Caudate nucleus (tissue), 63 donors: ENCODE measurements at places on chromosomes 12 and 14.

- DNase-seq, result no peak
Measured at GRCh38 chr12:49847161-49847560, 4.3 kb upstream of the BCDIN3D start.

DNA sequence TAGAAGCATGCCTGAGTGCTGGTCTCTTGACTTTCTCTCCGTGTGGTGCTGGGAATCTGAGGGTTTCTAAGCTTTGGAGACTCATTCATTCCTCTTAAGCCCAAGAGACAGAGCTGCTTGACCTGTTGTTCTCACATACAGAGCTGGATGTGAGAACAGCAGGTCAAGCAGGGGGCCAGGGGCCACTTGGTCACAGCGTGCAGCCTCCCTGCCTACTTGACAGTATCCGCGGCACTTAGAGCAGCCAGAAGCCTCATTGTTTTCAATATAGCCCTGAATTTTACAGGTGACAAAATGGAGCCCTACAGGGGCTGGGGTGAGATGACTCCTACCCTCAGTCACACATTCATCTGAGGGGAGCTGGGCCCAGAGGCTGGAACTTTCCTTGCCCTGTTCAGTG is 88.9 kb downstream of the ESRRB start:
- no peak for DNase-seq

GRCh38 chr12:77489331-77489970 is 341.2 kb upstream of the NAV3 start:
- no peak for DNase-seq

DNA sequence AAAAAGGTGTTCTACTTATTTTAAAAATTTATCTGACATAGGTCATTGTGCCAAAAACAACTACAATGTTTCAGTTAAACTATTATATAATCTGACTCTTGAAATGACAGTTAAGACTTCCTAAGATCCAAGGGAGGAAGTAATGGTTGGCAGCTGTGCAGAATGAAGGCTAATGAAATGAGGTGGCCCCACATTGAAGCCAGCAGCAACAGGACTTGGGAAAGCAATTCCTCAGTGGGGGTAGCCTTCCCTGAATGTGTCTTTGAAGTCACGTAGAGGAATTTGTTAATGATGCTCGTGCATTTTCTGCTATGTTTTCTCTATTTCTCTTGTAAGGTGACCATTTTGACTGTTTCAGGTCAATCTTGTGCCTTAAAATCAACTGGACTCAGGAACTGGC is 162.4 kb upstream of the DAAM1 start:
- DNase-seq, result no peak

DNA sequence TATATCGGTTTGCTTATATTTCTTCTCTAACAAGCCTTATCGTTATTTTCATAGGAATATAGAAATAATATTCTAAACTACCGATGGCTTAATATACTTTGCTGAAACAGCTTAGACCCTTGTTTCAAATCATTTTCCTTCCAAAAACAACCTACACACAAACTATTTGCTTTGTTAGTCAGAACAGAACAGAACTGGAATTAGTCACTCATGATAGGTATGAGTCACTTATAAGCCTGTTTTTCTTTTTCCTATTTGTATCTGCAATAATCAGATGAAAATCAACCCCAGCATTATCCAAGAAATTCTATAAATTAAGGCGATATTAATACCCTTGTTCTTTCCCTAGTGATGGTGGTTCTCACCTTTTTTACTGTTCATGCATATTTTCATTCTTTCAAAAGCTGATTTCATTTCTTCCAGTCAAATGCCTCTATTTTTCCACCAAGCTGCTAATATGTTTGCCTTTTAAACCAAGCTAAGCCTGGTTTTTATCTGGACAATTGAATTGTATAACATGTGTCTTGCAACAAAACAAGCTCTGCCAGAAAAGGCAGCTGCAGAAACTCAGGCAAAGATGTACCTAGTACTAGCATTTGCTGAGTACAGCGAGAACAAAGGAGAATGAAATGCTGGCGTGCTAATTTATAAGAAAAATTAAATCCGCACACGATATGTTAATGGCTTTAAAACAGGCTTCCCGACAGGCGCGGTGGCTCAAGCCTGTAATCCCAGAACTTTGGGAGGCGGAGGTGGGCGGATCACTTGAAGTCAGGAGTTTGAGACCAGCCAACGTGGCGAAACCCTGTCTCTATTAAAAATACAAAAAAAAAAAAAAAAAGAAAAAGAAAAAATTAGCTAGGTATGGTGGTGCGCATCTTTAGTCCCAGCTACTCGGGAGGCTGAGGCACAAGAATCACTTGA is 1418.2 kb downstream of the AACS start:
- DNase-seq, result no peak

- DNase-seq, result no peak
Measured at GRCh38 chr12:107080299-107080698, 13.1 kb downstream of the CRY1 start.

GRCh38 chr14:105490267-105490571 is 827 bp upstream of the TEDC1 start:
- no peak for DNase-seq

DNA sequence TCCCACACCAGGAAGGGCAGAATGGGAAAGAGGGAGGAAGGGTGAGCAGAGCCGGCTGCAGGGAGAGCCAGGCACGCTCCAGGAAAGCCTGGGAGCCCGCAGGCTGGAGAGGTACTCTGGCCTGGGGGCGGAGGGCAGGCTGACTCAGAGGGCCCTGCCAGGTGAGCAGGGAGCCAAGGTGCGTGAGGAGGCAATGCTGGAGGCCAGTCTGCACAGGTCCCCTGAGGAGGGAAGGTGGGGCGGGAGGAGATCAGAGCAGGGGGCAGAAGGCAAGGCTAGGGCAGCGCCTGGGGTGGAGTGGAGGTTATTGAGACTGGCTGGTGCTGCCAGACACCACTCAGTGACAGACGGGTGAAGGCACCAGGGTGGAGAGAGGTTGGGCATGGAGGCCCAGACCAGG is 385.0 kb downstream of the BCL11B start:
- DNase-seq, result no peak

DNA sequence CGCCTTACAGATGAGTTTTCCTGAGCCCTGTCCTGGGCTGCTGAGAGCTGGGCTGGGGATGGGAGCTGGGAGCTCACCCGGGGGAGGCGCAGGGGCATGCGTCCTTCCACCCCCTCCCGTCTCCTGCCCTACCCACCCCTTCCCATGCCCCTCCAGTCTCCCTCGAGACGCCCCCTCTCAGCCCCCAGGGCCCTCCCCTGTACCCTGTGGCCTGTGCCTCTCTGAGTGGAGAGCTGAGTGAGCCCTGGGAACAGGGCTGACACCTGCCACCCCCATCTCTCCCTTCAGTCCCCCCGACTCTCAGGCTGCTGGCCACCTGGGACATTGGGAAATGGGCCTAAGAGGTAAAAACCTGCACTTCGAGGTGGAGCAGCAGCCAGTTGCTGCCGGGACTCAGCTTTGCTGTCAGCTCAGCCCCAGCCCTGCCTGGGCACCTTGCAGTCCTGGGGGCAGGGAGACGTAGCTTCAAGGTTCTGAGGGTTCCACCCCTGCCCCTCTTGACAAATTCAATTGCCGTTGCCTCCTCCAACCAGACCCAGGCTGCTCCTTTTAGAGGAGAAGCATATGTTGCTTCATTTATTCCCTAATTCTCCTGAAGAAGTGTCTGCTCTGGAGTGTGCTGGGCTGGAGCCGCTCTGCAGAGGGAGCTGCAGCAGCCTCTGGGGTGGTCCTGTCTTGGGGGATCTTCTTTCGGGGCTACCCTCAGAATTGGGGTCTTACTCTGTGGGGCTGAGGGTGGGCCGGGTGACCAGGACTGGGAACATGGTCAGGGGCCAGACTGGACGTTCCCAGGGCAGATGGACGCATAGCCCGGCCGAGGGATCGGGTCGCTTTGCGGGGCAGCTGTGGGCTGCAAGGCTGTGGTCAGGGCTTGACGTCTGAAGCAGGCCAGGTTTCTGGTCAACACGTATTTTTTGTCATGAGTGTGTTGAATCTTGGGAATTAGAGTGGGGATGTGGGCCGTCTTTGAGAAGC is 141.4 kb downstream of the ADGRD1 start:
- no peak for DNase-seq
